ENCODE measurements at places on chromosomes 3 and 15. TPM values are rescaled to one million over a fixed set of nuclear protein-coding genes. Genes with fewer than 3 reads are reported as not detected.

DNA sequence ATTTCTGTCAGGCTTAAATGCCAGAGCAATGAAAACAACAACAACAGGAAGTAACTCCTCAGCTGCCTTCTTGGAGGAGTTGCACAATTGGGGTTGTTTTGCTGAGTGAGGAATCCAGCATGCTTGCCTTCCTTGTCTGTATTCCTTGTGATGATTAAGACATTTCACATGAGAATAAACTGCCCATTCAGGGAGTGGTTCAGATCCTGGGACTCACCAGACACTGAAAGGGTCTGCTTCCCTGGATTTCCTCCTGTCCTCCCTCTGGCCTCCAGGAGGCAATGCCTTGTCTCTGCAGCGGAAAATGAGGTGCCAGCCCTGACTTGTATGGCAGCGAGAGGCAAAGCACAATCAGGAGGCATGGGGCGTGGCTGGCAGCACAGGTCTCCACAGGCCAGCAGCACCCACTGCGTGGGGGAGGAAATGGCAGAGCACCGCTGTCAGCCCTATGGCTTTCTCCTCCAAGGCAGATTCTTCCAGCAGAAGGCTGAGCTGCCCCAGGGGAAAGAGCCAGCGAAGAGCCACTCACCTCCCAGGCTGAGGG is 41.5 kb downstream of the RBP2 start:
- DNase-seq: peak; percentile 25
- H3K27me3 ChIP-seq: no peaks in the 10 kb centered on the region
- no peak overlapping the region for H3K27ac ChIP-seq

DNA sequence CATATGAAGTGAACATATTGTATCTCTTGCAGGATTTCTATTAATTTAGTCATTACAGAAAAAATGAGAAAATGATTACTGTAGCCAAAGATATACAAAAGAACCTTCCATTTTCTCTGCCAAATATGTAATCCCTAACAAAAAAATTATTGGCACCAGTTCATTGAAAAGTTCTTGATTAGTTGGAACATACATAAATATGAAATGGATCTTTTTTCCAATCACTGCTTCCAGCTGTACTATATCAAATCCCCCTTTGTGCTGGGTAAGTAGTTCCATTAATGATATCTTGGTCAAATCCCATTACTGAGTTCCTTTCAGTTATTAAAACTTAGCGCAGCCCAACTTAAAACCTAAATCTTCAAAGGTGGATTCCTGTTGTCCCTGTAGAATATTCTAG is 263.8 kb downstream of the SLC9A9 start:
- no peak for DNase-seq
- no peaks in the 10 kb centered on the region for H3K27me3 ChIP-seq
- no peak overlapping the region for H3K27ac ChIP-seq
- no peaks in the 10 kb centered on the region for H3K4me1 ChIP-seq
- no peaks in the 10 kb centered on the region for H3K36me3 ChIP-seq

- no peak for DNase-seq
- H3K36me3 ChIP-seq: no peaks in the 10 kb centered on the region
- peak overlapping the region; percentile 16 for H3K4me3 ChIP-seq
- no peak overlapping the region for H3K27ac ChIP-seq
- peaks cover 29% of the 10 kb centered on the region for H3K4me1 ChIP-seq
- peaks cover 3% of the 10 kb centered on the region for H3K27me3 ChIP-seq
These were observed 1.9 kb upstream of the RMDN3 start for GRCh38 chr15:40756938-40757337.

Gene LIPC
- total RNA-seq: not detected

Gene TMEM207
- total RNA-seq: not detected

GRCh38 chr15:60546744-60547143 is 67.8 kb upstream of the ICE2 start:
- no peaks in the 10 kb centered on the region for H3K27me3 ChIP-seq
- DNase-seq: no peak
- no peaks in the 10 kb centered on the region for H3K4me1 ChIP-seq
- no peak overlapping the region for H3K27ac ChIP-seq
- H3K4me3 ChIP-seq: no peak overlapping the region
- no peaks in the 10 kb centered on the region for H3K36me3 ChIP-seq

DNA sequence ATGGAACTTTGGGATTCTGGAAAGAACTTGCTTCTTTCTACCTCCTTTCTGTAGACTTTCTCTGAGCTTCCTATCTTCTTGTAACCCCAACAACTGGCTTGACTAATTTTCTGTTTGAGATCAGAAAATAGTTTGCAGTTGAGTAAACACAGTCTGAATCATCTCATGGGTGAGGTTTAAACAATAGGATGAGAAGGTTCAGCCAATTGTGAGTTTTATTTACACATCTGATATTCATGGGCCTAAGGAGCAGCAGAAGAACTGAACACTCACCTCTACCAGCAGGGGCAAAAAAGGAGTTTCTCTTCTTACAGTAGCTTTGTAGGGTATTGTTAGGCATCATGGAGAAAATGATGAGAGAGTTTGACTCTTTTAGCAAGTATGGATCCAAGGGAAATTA is 54.2 kb downstream of the DTWD1 start:
- peak overlapping the region; percentile 20 for H3K4me3 ChIP-seq
- H3K4me1 ChIP-seq: peaks cover 34% of the 10 kb centered on the region
- DNase-seq: peak; percentile 88
- no peaks in the 10 kb centered on the region for H3K36me3 ChIP-seq
- H3K27ac ChIP-seq: peak overlapping the region; percentile 79

Gene BNC1
- 8.4 TPM for total RNA-seq

All from HFFc6 (cell line).